ENCODE measurements at places on chromosomes 4 and X.

GRCh38 chr4:148184922-148185321, 257.3 kb downstream of the NR3C2 start:
- DNase-seq, result no peak

- no peak for DNase-seq
Observed at GRCh38 chr4:17356926-17357325, 155.0 kb downstream of the QDPR start.

- DNase-seq, result no peak
Observed at GRCh38 chr4:177441061-177441802, 1.0 kb downstream of the AGA start.

GRCh38 chrX:40003428-40004245, 94.1 kb downstream of the BCOR start:
- no peak for DNase-seq

DNA sequence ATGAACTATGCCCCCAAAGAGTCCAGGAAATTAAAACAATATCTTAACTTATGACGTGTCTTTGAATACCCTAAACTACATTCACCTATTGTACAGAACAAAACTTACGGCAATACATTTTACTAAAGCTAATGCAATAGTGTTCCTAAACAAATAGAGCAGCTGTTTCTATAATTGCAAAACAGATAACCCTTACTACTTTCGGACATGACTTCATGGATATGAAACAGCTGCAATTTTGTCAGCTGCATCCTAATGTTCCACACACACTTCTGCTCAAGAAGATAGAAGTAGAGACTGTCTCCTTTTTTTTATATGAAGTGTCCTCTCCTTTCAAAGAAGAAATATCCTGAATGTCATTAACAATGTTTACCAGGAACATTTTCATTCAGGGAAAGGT, 174.9 kb downstream of the ACTRT1 start:
- no peak for DNase-seq

DNA sequence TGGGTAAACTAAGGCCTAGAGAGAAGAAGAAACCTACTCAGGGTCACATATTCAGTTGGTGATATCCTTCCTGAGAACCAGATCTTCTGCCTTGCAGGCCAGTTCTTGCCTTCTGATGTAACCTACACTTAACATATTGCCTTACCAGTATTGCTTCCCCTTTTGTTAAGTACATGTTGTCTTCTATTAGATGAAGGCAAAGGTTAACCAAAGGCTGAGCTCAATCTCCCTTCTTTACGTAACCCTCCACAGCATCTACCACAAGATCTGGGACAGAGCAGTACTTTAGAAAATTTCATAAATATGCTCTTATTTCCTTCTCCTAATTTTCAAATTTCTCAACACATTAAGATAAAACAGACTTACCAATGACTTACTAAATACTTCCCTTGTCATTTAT, 474.4 kb downstream of the SH2D1A start:
- DNase-seq, result no peak

- no peak for DNase-seq
Observed at GRCh38 chr4:101218346-101218745, 129.0 kb downstream of the PPP3CA start.

- peak; percentile 27 for DNase-seq
Observed at GRCh38 chr4:71004281-71004851, 10.9 kb downstream of the DCK start.

DNA sequence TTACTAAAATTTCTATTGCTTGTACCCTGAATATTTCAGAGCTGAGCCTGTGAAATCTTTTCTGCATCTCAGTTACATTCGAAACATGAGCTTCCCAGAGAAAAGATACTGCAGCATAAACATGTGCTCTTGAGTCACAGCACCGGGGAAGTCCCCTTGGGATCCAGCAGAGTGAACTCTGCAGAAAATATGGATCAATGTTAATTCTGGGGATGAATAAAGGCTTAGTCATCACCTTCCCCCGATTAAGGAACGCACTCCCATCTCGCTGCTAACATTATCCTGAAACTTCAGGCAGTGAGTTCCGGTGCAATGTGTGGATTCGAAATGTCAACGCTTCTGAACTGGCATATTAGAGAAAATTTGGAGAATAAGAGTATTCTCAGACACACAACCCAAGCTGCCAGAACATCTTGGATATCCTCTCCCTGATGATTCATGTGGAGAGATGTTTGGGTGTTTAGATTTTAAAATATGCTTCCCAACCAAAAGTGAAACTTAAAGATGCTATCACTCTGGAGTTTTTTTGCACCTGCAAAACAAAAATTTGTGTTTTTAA, 90.8 kb downstream of the IRF2 start:
- no peak for DNase-seq

GRCh38 chrX:23228454-23228853, 106.2 kb upstream of the PTCHD1 start:
- DNase-seq, result no peak

DNA sequence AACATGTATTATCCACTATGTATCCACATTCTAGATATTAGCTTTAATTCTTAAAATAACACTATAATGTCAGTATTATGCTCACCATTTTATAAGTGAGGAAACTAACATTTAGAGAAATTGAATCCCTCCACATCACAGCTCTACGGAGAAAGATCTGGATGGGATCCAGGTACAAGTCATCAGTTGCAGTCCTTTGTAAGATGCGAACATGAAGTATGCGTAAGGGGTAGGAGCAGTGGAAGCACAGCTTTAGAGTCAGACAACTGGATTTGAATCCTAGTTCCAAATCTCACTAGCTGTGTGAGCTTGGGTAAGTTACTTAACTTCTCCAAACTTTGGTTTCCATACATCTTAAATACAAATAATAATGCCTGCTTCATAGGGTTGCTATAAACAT, 162.5 kb downstream of the ATP10D start:
- DNase-seq, result no peak

GRCh38 chrX:101347859-101348451, 587 bp downstream of the TIMM8A start:
- no peak for DNase-seq

DNA sequence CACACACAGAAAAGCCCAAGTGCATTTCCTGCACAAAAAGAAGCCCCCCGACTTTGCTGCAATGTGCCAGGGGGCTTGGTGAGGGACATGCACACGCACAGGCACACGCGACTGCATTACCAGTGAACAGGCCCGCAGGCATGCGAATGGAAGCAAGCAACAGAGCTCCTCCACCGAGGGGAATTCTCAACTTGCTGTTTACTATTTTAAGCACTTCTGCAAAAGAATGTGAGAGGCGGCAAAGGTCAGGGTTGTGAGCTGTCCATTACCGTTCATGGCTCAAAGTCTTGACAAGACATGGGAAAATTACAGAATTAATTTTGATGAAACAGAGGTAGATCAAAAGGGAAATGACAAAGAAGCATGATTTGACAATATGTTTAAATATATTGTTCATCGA, 342.5 kb upstream of the NOCT start:
- DNase-seq, result no peak

GRCh38 chr4:180652533-180652932, 1590.7 kb upstream of the TENM3 start:
- DNase-seq, result no peak

GRCh38 chr4:48594180-48594579, 104.1 kb downstream of the ZAR1 start:
- no peak for DNase-seq

DNA sequence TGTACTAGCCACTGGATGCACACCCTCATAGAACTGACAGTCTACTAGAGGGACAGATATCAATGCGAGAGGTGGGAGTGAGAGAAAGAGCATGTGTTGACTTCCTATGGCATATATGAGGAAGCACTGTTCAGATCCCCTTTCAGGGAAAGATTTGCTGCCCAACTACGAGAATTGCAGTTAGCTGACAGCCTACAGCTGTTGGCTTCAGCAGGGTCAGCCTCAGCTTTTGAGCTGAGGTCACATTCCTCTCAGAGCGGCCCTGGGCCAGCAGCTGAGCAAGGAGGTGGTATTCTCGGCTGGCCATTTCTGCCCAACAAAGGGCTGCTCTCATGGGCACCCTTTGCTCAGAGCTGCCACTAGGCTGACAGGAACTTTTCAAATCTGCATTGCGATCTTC, 580.2 kb downstream of the MID1IP1 start:
- no peak for DNase-seq

DNA sequence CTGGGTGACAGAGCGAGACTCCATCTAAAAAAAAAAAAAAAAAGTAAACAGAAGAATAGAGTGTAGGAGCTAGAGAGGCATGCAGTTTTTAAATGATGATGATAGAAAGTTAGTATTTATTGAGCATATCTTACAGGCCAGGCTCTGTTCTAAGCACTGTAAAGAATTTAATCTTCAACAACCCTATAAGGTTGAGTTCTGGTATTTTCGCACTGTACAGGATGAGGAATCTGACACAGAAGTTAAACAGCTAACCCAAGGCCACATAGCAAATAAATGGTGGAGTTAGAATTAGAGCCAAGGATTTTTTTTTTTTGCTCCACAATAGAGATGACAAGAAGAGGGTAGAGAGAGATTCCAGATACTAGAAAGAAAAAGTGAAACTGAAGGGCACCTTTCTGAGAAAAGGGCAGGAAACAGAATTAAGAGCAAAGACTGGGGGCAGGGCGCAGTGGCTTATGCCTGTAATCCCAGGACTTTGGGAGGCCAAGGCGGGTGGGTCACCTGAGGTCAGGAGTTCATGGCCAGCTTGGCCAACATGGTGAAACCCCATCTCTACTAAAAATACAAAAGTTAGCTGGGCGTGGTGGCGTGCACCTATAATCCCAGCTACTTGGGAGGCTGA, 56.1 kb downstream of the KLHL5 start:
- no peak for DNase-seq

DNA sequence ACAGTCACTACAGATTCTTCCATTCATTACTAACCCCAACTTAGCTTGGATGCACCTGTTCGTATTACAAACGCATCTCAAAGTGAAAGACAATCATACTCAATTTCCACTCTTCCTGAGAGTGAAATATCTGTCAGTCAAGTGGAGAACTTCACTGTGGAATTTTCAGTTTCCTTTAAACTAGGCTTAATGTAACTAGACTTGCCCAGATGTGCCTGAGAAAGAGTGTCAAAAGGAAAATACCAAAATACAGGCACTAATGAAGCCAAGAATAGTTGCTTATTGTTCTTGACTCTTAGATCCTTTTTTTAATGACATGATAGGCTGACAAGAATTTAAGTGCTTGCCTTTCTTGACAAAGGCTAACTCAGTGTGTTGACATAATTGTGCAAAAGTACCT, 72.4 kb upstream of the NR3C2 start:
- no peak for DNase-seq

- no peak for DNase-seq
Observed at GRCh38 chr4:83178029-83178428, 63.5 kb upstream of the PLAC8 start.

All from stimulated activated CD8-positive, alpha-beta memory T cell treated with anti-CD3 and anti-CD28 coated beads, Interleukin-12 subunit alpha, Interleukin-12 subunit beta, amount 100 ng/mL, for 4 hours (primary cell).